Activated T-helper 1 cell treated with anti-CD3 and anti-CD28 coated beads, Interleukin-2, amount 50 U/mL, for 16 hours (primary cell): ENCODE measurements at places on chromosomes 5 and 9.

DNA sequence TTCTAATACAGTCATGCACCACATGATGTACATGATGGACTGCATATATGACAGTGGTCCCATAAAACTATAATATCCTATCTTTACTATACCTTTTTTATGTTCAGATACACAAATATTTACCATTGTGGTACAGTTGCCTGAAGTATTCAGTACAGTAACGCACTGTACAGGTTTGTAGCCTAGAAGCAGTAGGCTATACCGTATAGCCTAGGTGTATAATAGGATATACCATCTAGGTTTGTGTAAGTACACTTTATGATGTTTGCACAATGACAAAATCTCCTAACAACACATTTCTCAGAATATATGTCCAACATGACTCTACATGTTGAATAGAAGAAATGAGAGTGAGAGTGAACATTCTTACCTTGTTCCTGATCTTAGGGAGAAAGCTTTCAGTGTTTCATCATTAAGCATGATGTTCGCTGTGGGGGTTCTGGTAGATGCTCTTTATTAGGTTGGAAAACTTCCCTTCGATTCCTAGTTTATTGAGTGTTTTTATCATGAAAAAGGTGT, 31.8 kb downstream of the AMBP start:
- DNase-seq: no peak

DNA sequence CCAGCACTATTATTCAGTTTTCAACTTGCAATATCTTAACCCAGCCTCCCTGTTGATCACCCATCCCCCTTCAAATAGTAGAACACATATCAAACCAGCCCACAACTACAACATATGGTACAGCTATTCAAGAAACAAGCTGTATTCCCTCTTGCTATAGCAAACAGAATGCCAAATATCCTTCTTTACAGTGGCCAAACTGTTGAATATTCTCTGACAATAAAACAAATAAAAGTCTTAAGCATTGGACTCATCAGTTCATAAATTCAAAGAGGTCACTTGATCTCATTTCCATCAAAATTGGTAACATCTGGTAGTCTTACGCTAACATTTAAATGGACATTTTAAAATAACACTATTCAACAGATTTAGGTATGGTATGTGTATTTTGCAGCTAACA, 350.8 kb downstream of the EFNA5 start:
- no peak for DNase-seq

DNA sequence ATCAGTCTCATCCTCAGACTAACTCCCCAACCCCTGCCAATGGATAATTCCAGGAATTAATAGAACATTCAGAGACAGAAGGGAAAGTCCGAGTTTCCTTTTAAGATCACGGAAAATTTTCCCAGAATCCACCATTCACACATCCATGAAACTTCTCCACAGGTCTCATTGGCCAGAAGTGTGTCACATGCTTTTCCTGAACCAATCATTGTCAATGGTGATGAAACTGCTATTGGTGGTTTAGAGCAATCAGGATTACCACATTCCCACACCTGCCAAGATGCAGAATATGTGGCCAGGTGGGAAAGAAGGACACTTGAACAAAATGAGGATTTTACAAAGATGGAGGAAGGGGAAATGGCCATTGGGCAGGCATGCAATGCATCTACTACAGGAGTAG, 29.3 kb upstream of the SNX2 start:
- no peak for DNase-seq

- DNase-seq: no peak
Observed at GRCh38 chr5:83924891-83925290, 204.2 kb upstream of the HAPLN1 start.

DNA sequence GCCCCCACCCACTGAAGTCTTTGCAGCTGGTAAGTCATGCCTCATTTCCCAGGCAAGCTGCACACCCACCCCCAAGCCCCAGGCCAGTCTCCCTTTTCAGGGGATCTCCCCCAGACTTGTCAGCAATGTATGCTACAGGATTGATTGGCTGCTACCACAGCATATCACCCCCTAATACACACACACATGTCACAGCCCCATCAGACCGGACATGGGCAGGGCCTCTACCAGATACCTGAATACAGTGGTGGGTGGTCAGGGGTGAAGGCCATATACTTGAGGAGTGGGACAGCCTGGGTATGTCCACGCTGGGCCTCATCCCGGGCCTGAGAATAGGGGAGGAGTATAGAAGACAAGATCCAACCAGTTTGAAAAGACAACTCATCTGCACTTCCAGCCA, 63.4 kb upstream of the ARAP3 start:
- no peak for DNase-seq

DNA sequence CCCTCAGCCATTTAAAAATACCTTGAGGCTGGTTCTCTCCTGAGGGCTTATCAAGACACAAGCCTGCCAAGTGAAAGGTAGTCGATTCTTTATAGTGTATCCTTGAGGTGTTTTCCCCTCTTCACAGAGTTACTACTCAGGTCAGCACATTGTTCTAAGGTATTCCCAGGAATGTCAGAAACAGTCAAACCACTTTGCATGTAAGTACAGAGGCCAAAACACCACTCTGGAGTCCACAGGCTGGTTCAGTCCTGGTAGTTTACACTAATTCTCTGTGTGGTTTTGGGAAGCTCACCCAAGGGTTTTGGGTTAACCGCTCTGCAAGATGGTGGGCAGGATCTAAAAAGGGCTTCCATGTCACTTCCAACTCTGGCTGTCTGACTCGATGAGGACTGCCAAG, 162.3 kb upstream of the PPP2R2B start:
- DNase-seq: no peak

DNA sequence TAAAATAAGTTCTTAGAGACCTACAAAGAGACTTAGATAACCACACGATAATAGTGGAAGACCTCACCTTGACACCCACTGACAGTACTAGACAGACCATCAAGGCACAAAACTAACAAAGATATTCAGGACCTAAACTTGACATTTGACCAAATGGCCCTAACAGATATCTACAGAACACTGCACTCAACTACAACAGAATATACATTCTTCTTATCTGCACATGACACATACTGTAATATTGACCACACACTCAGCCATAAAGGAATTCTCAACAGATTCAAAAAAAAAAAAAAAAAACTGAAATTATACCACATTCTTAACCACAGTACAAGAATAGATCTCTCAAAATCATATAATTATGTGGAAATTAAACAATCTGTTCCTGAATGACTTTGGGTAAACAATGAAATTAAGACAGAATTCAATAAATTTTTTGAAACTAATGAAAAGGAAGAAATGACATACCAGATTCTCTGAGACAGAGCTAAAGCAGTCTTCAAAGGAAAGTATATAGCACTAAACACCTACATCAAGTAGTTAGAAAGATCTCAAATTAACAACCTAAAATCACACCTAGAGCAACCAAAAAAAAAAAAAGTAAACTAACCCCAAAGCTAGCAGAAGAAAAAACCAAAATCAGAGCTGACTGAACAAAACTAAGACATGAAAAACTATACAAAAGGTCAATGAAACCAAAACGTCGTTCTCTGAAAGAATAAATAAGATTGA, 362.3 kb upstream of the POU5F2 start:
- DNase-seq: no peak

- no peak for DNase-seq
Observed at GRCh38 chr9:87824216-87824875, 58.3 kb upstream of the SPATA31E1 start.

- DNase-seq: no peak
Observed at GRCh38 chr5:108340131-108340530, 41.8 kb downstream of the FBXL17 start.

GRCh38 chr5:34051374-34051980, 8.5 kb upstream of the C1QTNF3 start:
- DNase-seq: no peak

- no peak for DNase-seq
Observed at GRCh38 chr5:122515709-122516431, 203.8 kb downstream of the SNCAIP start.

GRCh38 chr5:158908425-158909220, 191.1 kb downstream of the EBF1 start:
- DNase-seq: no peak

DNA sequence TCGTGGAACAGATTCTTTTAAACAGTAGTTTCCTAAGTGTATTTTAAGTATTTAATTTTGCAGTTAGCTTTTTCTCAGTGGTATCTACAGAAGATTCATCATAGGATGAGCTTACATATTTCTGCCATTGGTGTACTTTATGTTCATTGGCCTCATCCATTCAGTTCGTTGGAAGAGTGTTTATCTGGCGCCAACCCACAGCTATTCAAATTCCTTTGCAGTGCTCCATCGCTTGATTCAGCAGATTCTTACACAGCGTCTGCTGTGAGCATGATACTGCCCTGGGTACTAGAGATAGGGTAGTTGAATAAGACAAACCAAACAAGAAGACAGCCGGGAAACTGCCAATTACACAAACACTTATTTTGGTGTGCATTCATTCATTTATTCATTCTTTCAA, 55.1 kb downstream of the NUP214 start:
- DNase-seq: no peak

GRCh38 chr5:126633552-126633951, 32.8 kb downstream of the PHAX start:
- DNase-seq: no peak

GRCh38 chr5:1227667-1228066, 2.5 kb downstream of the SLC6A18 start:
- DNase-seq: no peak

DNA sequence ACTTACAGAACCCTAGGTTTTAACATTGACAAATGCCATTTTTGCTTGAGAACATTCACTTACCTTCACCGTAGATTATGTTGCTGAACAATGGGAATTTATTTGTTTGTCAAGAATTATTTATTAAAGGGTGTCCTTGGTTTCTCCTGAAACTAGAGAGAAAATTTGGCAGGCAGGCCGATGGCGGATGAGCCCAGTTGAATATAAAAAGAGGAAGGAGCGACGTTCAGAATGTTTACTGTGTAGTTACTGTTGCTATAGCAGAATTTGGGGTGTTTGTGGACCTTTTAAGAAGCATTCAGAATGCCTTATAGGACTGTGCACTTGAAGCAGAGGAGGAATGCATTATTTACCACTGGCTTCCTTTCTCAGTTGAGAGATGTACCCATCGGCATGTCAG, 268.2 kb downstream of the CDH10 start:
- no peak for DNase-seq

DNA sequence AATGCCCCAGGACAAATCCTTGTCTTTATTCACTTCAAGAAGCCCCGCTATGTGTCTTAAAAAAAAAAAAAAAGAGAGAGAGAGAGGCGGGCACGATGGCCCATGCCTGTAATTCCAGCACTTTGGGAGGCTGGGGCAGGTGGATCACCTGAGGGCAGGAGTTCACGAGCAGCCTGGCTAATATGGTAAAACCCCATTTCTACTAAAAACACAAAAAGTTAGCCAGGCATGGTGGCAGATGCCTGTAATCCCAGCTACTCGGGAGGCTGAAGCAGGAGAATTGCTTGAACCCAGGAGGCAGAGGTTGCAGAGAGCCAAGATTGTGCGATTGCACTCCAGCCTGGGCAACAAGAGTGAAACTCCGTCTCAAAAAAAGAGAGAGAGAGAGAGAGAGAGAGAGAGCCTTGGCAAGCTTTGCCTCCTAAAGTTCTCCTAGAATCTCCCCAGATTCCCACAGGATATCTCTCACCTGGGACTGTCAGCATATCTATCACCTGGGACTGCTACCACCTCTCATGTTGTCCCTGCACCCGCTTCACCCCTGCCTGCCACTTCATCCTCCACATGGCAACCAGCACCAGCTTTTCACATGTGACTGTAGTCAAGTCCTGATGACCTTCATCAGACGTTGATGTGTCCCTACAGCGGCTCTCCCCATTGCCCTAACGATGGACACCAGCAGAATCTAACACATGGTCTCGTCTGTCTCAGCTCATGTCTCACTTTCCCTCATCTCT, 5.8 kb downstream of the ITK start:
- DNase-seq: no peak

DNA sequence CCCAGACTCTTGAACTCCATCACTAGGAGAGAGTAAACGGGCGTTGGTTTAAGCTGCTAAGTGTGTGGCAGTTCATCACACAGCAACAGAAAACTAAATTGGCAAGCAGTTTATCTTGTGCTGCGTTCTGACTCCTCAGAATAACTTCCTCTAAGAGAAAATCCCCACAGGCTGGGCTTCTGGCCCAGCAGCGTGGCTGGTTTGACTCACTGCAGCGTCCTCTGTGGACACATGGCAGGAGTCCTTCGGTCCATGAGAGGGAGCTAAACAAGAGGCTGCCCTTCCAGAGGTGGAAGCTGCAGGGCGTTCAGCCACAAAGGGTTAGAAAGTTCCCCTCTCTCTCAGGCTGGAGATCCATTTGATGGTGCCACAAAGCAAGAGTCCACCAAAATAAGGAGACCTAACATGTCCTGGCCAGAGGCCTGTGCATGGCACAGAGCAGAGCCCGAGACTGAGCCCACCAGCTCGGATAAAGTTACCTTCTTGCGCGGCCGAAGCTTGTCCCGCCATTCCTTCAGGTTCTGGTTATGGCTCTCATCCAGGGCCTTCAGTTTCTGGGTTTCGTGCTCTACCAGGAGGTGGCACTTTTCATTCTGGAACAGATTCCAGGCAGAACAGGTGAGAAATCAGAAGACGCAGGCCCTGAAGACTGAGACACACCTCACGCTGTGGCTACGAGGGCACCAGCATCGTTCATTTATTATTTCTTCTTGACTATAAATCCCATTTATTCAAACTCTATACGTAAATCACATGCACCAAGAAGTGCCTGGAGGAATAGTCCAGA, 46.2 kb upstream of the FBXW11 start:
- no peak for DNase-seq

- DNase-seq: no peak
Observed at GRCh38 chr5:56612353-56612752, 203.0 kb upstream of the MAP3K1 start.

DNA sequence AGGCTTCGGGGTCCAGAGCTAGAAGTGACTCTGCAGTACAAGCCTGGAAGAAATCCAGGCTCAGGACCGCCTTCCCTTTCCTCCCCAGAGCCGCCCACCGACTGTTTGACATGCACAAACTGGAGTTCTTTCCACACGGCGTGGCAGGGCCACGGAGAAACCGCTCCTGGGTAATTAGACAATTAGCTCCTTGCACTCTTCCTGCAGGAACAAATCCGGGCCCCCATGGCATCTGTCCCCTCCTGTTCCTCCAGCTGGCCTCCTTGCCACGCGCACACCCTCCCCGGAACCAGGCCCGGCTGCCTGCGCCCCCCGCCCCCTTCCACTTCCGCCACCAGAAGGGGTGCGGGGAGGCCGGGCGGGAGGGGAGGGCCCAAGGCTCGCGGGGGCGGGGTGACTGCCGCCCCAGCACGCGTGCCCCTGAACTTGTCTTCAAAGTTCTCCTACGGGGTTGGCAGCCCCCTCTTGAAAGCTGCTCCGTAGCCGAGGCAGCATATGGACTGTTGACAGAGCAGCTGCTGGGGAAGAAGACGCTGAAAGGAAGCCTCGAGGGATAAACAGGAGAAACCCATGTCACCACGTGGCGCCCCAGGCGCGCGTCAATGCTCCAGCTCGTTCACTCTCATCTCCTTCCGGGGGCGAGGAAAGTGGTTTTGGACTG, 74.3 kb downstream of the SEC61B start:
- no peak for DNase-seq

GRCh38 chr5:96256795-96257470, 176.1 kb downstream of the PCSK1 start:
- DNase-seq: no peak
